Activated T-cell treated with anti-CD3 and anti-CD28 coated beads, Interleukin-2, amount 50 U/mL, for 72 hours (primary cell): ENCODE measurements at places on chromosomes 4 and X.

DNA sequence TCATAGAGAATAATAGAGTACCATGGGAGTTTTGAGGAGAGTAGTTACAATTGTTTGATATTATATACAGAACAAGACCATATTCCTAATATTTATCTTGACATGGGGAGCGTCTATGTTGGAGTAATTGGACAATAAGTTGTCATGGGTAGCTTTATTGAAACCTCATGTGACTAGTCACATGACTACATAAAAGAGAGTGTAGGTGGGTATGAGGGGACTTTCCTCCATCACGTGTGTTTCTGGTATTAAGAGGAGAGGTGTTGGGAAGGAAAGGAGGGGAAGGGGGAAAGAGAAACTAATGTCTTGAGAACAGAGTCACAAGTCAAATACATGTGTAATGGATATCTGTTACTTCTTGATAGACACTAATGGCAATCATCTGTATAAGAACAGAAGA is 33.1 kb downstream of the PDLIM5 start:
- DNase-seq: no peak

DNA sequence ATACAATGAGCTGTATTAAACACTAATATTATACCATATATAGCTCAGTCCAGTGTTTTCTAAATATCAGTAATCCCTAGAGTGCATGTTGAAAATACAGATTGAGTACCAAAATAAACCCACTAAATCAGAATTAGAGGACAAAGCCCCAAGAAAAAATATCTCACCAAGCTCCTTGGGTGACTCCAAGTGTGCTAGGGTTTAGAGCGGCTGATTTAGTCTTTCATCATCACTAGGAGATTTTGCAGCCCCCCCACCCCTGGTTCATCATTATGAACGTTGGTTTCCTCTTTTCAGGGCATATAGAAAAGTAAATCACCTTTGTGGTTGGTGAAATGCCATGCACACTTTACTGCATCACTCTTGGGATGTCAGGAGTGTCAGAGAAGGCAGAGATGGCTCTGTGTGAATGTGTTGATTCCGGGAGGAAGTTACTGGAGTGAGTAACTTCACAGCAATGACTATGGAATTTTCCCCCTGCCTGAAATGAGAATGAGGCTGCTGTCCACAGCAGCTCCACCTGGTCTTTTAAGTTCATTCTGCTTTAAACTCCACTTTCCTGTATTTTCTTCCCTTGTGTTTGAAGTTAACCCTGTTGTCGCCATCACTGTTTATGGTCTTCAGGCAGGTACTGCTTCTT is 25.2 kb upstream of the ANAPC4 start:
- DNase-seq: no peak

- no peak for DNase-seq
Measured at GRCh38 chr4:181503687-181504390, 739.4 kb upstream of the TENM3 start.

DNA sequence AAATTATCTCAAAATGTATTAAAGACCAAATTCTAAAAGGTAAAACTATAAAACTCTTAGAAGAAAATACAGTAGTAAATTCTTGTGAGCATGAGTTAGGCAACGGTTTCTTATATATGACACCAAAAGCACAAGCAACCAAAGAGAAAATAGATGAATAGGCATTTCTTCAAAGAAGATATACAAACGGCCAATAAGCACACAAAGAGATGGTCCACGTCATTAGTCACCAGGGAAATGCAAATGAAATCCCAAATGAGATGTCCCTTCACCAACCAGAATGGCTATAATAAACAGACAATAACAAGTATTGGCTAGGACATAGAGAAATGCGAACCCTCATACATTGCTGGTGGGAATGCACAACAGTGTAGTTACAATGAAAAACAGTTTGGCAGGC is 44.6 kb downstream of the RAB33A start:
- DNase-seq: no peak

DNA sequence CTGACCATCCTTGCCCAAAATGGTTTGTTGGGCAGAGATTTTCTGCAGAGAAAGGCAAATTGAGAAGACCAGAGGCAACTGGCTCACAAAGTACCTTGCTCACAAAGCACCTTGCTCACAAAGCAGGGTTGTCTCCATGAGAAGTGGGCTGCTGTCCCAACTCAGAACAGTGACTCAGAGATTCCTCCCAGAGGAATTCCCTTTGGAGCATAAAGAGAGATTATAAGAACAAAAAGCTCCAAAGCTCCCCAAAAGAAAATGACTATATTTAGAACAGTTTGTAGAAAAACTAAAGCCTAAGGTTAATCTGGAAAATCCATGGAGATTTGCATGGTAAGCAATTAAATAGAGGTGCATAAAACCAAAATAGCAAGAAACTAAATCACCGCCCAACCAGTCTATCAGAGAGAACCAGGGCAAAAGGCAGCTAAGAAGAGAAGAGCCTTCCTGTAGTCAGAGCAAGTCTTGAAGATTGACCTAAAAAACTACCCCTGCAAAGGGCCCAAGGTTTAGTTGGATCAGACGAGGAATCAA is 731.4 kb downstream of the FAT4 start:
- no peak for DNase-seq

GRCh38 chr4:143250617-143251016 is 65.9 kb downstream of the USP38 start:
- no peak for DNase-seq

DNA sequence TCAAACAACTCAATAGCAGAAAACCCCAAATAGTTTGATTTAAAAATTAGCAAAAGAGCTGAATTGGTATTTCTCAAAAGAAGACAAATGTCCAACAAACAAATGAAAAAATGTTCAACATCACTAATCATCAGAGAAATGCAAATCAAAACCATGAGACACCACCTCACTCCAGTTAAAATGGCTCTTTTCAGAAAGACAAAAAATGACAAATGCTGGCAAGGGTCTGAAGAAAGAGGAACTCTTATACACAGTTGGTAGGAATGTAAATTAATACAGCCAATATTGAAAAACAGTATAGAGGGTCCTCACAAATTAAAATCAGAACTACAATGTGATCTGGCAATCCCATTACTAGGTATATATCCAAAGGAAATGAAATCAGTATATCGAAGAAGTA is 70.4 kb downstream of the FBXL5 start:
- DNase-seq: no peak

GRCh38 chr4:93303440-93303839 is 525.1 kb upstream of the ATOH1 start:
- DNase-seq: no peak

DNA sequence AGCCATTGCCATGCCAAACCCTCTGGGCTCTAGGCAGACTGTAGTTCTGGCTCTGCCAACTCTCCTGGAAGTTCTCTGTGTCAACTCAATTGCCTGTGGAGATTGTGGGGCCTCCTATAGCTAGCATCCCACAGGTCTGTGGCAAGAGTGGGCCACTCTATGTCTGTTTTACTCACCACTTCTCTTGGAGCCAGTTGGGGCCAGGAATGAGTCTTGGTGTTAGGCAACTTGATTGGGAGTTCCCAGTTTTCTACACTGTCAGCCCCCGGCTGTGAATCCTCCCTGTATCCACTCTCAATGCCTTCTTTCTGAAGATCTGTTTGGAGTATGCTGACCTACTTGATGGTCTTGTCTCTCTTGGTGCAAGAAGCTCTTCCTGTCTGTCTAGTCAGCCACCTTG is 48.2 kb upstream of the EPGN start:
- DNase-seq: no peak

DNA sequence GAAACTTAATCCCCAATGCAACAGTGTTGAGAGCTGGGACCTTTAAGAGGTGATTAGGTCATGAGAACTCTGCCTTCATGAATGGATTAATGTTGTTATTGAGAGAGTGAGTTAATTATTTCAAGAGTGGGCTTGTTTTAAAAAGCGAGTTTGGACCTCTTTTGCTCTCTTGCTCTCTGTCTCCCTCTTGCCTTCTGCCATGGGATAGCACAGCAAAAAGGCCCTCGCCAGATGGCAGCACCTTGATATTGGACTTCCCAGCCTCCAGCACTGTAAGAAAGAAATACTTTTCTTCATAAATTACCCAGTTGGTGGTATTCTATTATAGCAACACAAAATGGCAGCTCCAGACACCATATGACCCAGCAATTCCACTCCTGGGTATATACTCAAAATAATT is 7.0 kb upstream of the ATP6AP2 start:
- DNase-seq: peak; percentile 46

- peak; percentile 37 for DNase-seq
Measured at GRCh38 chrX:44400588-44400987, 57.1 kb upstream of the EFHC2 start.
